ENCODE measurements at places on chromosomes 3 and 15.

GRCh38 chr15:27271258-27271657 lies 300.3 kb downstream of the GABRG3 start:
- no peak for DNase-seq

- DNase-seq, result no peak
These were observed 124.8 kb downstream of the MYLK start for GRCh38 chr3:123759311-123759710.

GRCh38 chr3:150546226-150547044 lies at the start of the genes EIF2A and SERP1:
EIF2A (plus strand) TSS chr3:150546787; CDS start chr3:150546803, 16 bp downstream.
SERP1 (minus strand) TSS chr3:150546496; CDS start chr3:150546135, 361 bp downstream.
- peak; percentile 99 for DNase-seq

DNA sequence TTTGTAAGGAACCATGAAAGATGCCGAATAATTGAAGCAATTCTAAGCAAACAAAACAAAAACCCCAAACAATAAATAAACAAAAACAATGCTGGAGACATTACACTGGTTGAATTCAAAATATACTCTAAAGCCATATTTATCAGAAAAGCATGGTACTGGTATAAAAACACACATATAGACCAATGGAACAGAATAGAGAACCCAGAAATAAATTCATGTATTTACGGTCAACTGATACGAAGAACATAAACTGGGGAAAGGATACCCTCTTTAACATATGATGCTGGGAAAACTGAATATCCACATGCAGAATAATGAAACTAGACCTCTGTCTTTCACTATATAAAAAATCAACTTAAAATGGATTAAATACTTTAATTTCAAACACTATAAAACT lies 214.3 kb upstream of the PDZRN3 start:
- no peak for DNase-seq

- no peak for DNase-seq
These were observed 194.9 kb downstream of the ARRDC4 start for GRCh38 chr15:98155356-98155755.

DNA sequence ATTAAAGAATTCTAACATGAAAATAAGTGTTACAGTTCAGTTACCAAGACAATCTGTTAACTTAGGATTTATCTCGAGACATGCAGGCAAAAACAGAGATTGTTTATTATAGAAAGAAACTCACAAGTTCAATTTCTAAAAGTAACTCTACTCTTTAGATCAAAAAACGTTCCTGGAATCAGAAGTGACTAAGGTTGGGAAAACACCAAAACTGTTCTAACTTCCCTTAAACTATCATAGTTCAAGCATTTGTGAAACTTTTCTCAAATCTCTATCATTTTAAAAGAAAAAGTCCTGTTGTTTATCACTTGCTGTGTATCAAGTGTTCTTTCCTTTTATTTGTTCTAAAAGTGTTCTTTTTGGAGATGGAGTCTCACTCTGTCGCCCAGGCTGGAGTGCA lies 8.7 kb downstream of the WDR82 start:
- DNase-seq, result no peak
